ENCODE measurements at places on chromosomes 4 and X. TPM values are rescaled to one million over a fixed set of nuclear protein-coding genes. Genes with fewer than 3 reads are reported as not detected.

- no peak overlapping the region for H3K4me3 ChIP-seq
- DNase-seq = no peak
- H3K36me3 ChIP-seq = peaks cover 25% of the 10 kb centered on the region
These were observed 49.7 kb downstream of the NELFA start for GRCh38 chr4:1959104-1959384.

- no peak overlapping the region for H3K4me3 ChIP-seq
- H3K36me3 ChIP-seq = no peaks in the 10 kb centered on the region
- no peaks in the 10 kb centered on the region for H3K27me3 ChIP-seq
- no peaks in the 10 kb centered on the region for H3K4me1 ChIP-seq
- no peak for DNase-seq
These were observed 66.4 kb upstream of the TLL1 start for GRCh38 chr4:165806613-165807012.

GNRHR gene
- not detected for total RNA-seq

TMEM255A gene
- total RNA-seq = 10.8 TPM

All from vagina (tissue), 2 donors.